ENCODE measurements at places on chromosomes 13 and 19.

DNA sequence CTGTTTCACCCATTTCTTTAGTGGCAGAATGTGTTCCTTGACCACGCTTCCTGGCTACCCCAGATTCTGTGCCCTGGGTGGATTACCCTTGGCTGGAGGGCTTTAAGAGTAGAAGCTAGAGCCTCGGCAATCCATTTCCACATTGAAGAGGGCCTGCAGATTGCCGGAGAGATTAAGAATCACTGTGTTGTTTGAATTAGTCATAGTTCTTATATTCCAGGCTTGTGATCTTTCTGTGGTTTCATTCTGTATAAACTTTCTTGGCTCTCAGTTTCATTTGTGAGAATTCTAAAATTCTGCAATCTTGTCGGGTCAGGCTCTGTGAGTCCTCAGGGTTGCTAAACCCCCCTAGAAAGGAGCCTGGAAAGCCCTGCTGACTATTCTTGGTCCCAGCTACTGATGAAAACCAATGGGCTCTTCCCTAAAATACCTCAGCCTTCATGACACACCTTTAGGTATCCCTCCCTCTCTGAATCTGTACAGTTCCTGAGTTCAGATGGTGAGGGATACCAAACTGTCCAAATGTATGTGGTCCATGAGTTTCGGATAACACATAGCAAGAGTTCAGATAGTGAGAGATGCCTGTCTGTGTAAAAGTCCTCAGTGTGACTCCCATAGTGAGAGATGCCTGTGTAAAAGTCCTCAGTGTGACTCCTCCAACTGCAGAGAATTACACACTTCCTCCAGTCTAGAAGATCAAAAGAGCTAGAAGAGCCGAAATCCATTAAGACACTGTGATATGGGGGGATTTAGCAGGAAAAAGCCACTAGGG is 4.3 kb downstream of the PHF11 start:
- DNase-seq = peak; percentile 62

DNA sequence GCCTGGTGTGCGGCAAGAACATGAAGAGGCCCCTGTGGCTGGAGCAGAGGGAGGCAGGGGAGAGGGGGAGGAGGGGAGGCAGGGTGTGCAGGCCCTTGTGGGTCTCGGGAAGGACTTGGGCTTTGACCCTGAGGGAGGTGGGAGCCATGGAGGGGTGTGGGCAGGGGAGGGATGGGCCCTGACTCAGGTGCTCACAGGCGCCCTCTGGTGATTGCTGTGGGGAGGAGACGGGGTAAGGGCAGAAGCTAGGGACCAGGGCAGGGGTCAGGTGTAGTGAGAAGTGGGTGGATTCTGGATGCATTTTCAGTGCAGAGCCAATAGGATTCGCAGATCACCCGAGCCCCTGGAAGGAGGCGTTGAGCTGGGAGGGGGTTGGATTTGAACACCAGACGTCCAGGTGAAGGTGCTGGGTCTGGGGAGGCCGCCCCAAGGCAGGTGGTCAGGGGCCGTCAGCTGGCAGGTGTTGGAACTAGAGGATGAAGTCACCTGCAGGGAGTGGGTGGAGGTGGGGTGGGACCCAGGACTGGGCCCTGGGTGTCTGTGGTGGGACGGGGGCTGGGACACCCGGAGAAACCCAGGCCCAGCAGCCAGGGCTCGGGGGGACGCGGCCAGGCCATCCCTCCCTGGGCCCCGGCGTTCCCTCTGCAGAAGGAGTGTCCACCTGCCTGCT is 185.4 kb downstream of the KDM4B start:
- no peak for DNase-seq

DNA sequence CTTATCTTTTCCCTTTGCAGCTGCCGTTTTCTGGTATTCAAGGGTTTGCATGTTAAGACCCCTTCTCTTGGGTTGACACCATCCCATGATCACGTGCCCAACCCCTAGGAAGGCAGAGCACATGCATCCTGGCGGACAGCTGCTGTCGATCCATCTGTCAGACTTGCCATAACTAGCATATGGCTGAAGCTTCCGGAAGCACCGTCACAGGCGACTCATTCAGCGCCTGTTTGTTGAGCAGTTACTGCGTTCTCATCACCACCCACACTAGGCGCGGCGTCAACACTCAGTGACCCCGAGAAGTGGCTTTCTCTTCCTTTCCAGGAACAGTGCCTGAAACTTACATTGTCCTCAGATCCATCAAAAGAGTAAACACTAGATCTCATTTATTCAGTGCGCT is 93.6 kb downstream of the SOX1 start:
- peak; percentile 11 for DNase-seq

DNA sequence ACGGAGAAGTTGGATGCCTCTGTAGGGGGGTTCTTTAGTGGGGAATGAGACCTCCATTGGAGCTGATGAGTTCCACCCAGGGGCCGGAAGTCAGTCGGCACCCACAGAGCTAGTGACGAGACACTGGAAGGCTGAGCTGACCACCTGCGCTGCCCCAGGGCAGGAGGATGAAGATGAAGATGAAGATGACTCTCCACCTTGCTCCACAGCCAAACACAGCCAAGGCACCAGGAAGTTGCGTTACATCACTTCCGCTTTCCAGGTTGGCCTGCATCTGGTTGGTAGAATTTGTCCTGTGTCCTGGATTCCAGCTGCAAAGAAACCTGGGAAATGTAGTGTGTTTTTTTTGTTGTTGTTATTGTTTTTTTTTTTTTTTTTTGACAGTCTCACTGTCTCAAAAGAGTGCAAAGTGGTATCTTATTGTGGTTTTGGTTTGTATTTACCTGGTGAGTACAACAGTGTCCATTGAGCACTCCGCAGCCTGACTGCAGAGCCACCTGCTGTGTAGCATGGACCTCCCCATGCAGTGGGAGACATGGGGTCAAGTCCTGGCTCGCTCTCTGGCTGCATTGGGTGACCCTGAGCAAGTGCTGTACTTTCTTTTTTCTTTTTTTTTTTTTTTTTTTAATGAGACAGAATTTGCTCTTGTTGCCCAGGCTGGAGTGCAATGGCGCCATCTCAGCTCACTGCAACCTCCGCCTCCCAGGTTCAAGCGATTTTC is 1.9 kb downstream of the TBC1D17 start:
- DNase-seq = no peak

- DNase-seq = no peak
Measured at GRCh38 chr19:51754109-51754508, 2.4 kb upstream of the FPR1 start.

GRCh38 chr13:66795636-66796035 is 434.5 kb downstream of the PCDH9 start:
- DNase-seq = no peak

- DNase-seq = no peak
Measured at GRCh38 chr13:21297447-21297846, 121.0 kb downstream of the MRPL57 start.

GRCh38 chr13:88464851-88465250 is 793.7 kb downstream of the SLITRK5 start:
- no peak for DNase-seq

- peak; percentile 62 for DNase-seq
Measured at GRCh38 chr13:90302107-90302506, 1045.4 kb upstream of the MIR17HG start.

- DNase-seq = no peak
Measured at GRCh38 chr19:17331045-17331558, 3.6 kb downstream of the ANO8 start.

DNA sequence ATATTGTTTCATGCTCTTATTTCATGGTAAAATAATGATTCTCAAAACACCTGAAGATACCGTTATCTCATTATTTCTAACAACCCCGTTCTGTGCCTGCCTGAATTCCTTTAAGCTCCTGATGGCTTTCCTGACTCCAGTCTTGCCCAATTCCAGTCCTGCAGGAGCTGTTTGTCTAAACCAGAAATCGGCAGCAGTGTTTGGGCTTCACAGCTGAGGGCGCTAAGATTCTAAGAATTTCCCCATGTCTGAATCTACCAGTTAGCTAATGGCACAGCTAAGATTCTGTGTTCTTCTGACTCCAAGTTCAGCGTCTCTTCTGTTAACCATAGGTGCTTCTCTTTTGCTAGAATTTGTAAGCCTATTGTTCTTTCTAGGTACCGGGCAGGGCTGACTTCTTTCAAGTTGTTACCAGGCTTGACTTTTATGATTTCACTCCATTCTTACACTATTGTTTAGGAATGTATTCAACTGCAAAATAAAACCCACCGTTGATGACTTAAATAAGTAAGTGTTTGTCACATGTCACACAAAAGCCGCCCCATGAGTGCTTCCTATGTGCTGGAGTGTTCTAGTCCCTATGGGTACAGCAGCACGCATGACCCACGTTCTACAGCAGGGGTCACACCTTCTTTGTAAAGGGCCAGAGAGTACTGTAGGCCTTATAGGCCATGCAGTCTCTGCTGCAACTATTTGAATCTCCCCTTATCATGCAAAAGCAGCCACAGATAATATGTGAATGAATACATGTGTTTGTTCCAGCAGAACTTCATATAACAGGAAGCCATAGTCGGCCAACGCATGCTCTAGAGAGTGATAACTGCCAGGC is 168.3 kb upstream of the RNF113B start:
- DNase-seq = no peak

- DNase-seq = no peak
Measured at GRCh38 chr13:112990783-112991182, 21.8 kb downstream of the MCF2L start.

DNA sequence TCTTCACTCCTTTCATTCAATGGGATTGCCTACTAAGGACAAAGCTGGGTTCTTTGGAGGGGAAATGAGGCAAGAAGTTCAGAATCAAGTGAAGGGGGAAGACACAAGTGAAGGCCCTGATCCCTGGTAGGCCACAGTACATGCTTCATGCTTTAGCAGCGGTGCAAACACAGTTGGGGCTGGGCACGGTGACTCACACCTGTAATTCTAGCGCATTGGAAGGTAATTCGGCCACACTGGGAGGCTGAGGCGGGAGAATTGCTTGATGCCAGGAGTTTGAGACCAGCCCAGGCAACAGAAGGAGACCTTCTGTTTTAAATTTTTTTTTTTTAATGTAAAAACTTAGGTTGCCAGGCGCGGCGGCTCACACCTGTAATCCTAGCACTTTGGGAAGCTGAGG is 23.4 kb upstream of the GATAD2A start:
- DNase-seq = no peak

DNA sequence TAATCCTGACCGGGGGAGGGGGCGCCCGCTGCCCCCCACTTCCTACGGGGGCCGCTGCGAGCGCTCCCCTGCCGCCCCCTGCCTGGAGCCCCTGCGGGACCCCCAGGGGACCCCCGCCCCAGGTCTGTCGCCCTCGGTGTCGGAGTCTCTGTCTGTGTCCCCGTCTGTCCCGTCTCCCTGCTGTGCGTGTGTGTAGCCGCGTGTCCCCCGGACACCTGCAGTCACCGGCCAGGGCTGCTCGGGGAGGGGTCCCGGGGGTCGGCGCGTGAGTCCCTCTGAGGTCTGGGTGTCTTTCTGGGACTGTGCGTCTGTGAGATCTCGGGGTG is 7.7 kb upstream of the NFIC start:
- no peak for DNase-seq

GRCh38 chr19:46635920-46636761 is at the start of gene GNG8:
TSS of gene GNG8 (minus strand) at chr19:46636202. CDS start at chr19:46634682, 1,520 bp downstream.
- no peak for DNase-seq

GRCh38 chr19:38033658-38034491 is 126.9 kb downstream of the SIPA1L3 start:
- DNase-seq = no peak

DNA sequence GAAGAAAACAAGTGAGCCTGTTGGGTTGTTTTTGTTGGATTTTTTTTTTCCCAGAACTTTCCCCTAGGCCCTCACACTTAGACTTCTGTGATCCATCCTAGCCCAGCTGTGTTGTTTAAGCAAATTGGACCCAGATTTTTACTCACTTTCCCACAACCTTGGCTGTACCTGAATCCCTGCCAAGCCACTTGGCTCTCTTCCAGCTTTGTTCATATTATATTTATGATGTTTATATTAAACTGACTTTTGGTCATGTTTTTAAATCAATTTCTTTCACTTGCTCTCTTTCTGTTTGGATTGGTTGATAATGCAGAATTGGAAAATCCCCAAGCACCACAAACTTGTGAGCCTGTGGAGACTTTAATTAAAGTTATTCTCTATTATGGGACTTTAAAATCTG is 16.6 kb downstream of the OLFM4 start:
- DNase-seq = no peak

DNA sequence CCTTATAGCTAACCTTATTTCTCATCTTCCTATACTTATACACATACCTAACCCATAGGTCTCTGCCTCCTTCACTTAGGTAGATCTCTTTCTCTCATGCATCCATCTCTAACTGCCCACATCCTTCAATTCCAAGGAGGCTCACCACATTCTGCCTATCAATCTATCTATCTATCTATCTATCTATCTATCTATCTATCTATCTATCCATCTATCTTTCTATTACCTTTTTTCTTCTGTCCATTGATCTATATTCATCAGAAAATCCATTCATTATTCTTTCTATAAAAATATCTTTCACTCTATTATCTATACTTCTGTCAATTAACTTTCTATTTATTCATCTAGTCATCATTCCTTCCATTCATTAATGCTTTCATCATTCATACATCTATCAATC is 11.1 kb upstream of the CYP2A7 start:
- DNase-seq = no peak

- no peak for DNase-seq
Measured at GRCh38 chr13:96299235-96299634, 209.3 kb downstream of the HS6ST3 start.

GRCh38 chr19:44282846-44283245 is 22.0 kb downstream of the ZNF235 start:
- DNase-seq = no peak

GRCh38 chr13:82701020-82701419 is 1181.3 kb downstream of the SLITRK1 start:
- DNase-seq = no peak

DNA sequence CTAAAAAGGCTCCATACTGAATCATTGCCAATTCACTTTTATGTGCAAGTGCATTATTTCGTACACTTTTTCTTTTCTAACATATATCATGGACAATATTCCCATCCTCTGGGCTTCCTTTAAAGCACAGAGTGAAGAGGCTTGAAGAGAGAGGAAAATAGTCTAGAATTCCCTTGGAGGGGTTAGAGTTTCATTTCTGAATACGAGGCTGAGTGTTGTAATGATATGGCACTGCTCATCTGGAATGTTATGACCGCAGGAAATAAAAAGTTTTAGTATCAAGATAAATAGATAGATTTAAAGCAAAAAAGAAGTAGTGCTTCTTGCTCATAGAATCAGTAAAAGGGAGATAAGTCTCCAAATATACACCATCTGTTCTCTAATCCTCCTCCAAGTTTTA is 412.3 kb upstream of the SLITRK1 start:
- DNase-seq = no peak

- DNase-seq = no peak
Measured at GRCh38 chr13:33016414-33017322, at the start of gene KL. TSS of gene KL (plus strand) at chr13:33016423. CDS start at chr13:33016441, 18 bp downstream.

- DNase-seq = no peak
Measured at GRCh38 chr19:5011476-5012238, 42.7 kb downstream of the KDM4B start.

DNA sequence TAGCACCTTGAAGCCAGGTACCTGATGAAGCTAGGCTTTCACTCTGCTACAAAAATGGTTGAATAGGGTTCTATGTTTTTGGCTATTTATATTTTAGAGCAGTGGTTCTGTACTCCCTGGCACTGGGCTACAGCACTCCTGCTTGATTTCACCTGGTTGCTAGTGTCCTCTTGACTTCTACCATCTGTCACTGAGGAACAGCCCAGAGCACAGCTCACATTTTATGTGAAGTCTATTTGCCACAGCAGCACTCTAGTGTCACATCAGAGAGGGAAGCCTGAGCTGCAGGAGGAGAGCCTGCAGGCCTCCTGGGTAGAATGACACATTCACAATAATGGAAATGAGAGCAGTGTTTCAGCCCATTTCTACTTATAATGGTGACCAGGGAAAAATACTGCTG is 184.2 kb downstream of the ZNF486 start:
- no peak for DNase-seq

GRCh38 chr19:10416380-10417257 is 3.7 kb upstream of the PDE4A start:
- DNase-seq = peak; percentile 97

GRCh38 chr19:15170345-15170744 is 30.4 kb downstream of the NOTCH3 start:
- DNase-seq = no peak
